ENCODE measurements at places on chromosomes 4 and X. TPM values are rescaled to one million over a fixed set of nuclear protein-coding genes. Genes with fewer than 3 reads are reported as not detected.
A peak's percentile ranks its signal among the peaks of the same experiment; 100 is the strongest.

DNA sequence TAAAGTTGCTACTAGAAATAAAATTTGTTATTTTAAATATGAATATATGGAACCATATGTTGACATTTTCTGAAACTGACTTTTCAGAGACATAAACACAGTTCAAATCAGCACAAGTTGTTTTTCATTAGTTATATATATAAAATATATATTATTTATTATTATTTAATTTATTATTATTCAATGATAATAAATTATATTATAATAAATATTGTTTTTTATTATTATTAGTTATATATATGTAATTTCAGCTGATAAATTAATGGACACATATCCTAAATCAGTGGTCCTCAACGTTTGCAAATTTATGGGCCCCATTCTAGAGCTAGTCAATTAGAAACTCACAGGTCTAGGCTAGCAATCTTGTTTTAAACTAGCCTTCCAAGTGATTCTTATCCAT is 809.3 kb downstream of the C4orf33 start:
- DNase-seq: no peak

DNA sequence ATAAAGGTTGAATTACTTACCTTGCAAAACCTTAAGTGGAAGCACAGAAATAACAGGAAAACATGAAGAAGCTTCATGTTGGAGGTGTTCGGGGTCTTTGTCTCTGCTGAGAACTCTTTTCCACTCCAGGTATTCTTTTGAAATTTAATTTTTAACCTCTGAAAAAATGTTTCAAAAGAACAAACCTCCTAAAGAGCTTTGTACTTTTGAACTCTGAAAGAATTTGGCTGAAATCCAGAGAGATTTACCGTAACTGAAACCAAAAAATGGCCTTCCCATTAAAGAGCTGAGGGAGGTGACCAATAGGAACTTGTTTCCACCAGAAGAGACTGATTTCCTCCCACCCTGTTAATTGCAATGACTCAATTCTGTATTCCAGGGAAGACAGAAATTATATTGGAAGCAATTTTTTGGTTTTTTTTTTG is at the start of gene CFI:
Gene CFI (minus strand): TSS at position 105 of the 425 bp plus-strand sequence. CDS start 28 bp downstream, at position 77.
- DNase-seq: no peak

DNA sequence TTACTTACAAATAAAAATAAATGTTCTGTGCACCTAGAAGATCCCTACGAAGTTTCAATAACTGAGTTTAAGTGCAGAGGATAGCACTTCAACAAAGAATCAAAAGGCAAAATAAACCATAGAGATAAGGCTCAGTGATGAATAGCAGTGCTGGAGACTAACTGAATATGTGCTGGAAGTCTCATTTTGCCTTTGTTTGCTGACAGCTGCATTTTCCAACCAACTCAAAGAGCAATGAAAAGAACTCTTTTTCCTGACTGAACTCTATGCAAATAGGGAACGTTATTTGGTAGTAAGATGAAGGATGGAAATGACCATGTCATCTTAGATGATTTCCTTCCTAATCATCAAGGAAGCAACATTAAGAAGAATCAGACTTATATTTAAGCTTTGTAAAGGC is 32.7 kb upstream of the ADH7 start:
- DNase-seq: no peak

DNA sequence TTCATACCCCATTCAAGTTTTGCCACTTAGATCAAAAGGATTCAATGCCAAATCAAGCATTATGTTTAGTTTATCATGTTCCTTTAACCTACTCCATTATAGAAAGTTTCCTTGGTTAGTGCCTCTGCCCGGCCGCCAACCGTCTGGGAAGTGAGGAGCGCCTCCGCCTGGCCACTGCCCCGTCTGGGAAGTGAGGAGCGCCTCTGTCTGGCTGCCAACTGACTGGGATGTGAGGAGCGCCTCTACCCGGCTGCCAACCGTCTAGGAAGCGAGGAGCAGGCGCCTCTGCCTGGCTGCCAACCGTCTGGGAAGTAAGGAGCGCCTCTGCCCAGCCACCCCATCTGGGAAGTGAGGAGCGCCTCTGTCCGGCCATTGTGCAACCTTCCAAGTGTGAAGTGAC is 36.3 kb upstream of the PDGFRA start:
- peak; percentile 86 for DNase-seq

- DNase-seq: no peak
These were observed 85.4 kb downstream of the RPS3A start for GRCh38 chr4:151184523-151185458.

GJB1 gene
- not detected for total RNA-seq

GRCh38 chr4:109044431-109044830 is 258.0 kb downstream of the COL25A1 start:
- no peak for DNase-seq

DNA sequence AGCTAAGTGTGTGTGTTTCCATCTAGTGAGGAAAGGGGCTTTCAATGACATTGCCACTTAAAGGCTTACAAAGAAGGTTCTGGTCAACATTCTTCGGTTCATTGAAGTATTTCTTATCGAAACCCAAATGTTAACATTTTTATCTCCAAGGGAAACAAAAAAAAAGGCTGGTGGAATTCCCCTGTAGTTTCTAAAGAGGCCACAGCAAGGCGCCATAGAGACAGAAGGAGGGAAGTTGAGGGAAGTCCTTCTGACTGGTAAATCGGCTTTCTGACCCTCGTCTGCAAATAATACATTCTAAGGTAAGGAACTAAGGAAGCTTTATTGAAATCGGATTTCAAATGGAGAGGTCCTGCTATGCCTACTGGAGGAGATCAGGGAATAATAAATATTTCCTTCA is 1.7 kb upstream of the ZFP42 start:
- no peak for DNase-seq

ATP5ME gene
- 210 TPM for total RNA-seq

GRCh38 chrX:9164086-9164485 is 130.2 kb upstream of the FAM9B start:
- DNase-seq: no peak

TCEAL6 gene
- total RNA-seq: not detected

CT55 gene
- not detected for total RNA-seq

GRCh38 chrX:42540146-42540545 is 237.8 kb downstream of the PPP1R2C start:
- no peak for DNase-seq

SLC4A4 gene
- 5.5 TPM for total RNA-seq

- DNase-seq: no peak
These were observed 108.1 kb upstream of the IQCM start for GRCh38 chr4:149923736-149924135.

- no peak for DNase-seq
These were observed 77.4 kb downstream of the PLAC1 start for GRCh38 chrX:134580907-134581306.

DNA sequence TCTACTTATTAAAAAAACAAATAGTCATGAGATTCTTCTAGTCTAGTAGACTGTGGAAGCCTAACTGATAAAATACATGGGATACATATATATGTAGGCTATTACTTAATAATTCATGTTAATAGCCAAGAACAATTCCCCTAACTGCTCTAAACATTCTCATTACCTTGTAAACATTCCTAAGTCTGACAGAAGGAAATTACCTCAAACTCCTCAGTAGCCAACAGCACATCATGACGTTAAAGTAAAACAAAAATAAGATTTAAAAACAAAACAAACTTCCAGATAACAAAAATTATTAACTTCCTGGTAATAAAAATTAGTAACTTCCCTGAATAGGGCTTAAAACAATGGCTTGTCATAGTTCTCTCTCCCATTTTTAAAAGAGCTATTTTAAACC is 109.2 kb downstream of the WDFY3 start:
- no peak for DNase-seq

DNA sequence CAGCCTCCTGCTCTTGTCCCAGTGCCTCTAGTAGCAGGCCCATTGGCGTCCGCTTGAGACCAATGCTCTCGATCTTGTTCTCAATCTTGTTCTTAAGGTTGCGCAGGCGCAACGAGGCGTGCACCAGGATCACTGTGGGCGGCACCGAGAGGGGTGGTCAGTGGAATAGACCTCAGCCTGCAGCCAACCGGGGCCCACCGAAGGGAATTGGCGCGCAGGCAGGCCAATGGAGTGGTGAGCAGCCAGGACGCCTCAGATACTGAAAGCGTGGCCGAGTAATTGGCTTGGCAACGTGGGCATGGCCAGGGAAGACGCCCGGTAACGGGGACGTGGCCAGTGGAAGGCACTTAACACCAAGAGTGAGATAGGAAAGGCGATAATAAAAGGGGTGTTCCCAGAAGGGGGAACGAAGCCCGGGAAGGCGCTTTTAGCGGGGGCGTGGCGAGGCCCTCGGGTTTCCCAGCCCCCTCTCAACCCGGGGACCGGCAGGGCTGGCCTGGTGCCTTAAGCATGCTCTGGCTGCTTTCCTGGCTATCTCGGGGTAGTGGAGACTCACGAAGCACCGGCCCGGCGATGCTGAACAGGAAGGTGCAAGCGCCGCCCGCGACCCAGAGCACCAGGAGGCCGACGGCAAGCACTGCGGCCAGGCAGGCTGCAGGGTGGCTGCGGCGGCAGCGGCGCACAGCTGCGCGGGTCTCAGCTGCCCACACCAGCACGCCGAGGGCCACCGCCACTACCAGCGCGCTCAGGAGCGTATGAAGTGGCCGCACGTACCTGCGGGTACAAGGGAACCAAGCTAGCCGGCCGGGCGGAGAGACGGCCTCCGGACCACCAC is 1.7 kb downstream of the PRAF2 start:
- DNase-seq: no peak

DNA sequence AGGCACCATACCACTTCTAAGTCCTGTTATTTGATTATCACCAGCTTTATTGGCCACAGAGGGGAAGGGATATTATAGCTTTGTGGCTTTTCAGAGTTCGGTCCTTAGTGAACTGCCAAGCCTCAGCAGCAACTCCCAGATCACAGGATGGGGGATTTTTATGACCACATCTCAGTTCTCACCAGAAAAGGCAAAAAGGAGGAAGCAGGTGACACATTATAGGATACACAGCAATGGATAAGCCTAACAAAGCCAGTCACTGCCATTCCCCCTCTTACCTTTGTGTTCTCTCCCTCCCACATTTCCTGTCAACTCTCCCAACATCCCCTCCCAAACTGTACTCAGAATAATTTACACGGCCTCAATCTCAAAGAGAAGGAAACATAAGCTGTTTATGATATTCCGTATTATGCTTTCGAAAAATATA is 142.8 kb downstream of the MGST2 start:
- DNase-seq: no peak

- no peak for DNase-seq
These were observed 24.0 kb downstream of the CDKN2AIP start for GRCh38 chr4:183468210-183469095.

GRCh38 chr4:27714073-27714472 is 853.4 kb downstream of the STIM2 start:
- no peak for DNase-seq

DNA sequence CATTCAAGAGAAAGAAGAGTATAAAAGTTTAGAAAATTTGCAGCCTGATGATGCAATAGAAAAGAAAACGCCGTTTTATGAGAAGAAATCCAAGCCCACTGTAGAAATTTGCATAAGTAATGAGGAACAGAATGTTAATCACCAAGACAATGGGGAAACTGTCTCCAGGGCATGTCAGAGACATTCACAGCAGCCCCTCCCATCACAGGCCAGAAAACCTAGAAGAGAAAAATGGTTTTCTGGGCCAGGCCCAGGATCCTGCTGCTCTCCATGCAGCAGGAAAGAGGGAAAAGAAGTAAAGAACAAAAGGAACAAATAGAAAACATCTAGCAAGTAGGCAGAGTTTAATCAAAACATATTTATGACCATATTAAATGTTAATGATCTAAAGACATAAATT is 119.0 kb downstream of the ANKRD50 start:
- no peak for DNase-seq

GRCh38 chr4:2066571-2067445 is 7.7 kb downstream of the NAT8L start:
- DNase-seq: no peak

PCDH7 gene
- total RNA-seq: 0.93 TPM

LEF1 gene
- 3.1 TPM for total RNA-seq

GRCh38 chr4:76589402-76589801 is 154.4 kb downstream of the SHROOM3 start:
- DNase-seq: no peak

CTAG1B gene
- total RNA-seq: not detected

DNA sequence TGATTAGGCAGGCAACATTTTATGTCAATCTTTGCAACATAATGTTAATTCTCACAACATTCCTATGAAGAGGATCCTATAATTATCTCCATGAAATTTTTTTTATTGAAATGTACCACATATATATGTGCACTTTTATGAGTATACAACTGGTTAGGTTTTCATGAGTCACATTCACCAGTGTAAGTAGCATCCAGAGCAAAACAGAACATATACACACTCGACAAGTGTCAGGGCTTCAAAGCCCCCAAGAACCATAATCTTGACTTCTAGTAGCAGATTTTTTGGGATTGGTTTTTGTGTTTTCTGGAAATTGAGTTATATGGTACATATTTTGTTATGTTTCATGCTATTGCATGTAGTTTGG is 62.4 kb downstream of the ARHGAP10 start:
- no peak for DNase-seq

GRCh38 chr4:1959104-1959384 is 49.7 kb downstream of the NELFA start:
- DNase-seq: no peak

DNA sequence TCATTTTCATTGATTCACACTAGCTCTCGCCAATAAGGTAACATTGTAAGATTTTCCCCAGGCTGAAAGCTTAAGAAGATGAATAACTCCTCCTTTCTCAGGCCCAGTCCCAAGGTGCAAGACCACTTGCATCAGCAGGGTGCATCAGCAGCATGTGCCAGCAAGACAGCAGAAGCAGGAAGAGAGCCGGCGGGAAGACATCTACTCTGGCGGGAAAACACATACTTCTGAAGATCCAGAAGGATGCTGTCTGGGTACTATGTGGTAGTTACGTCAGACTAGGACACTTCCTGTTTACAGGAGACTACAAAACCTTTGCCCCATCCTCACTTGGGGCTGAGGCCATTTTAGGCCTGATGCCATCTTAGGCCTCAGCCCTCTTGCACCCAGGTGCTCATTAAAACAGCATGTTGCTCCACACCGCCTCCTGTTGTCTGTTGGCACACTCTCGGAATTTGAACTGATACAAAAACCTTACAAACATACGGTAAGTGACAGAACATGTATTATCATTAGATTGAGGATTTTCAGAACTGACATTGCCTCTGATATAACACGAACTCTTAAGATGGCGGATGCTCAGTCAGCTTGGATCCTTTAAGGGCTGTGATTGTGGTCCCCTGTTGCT is 886.5 kb upstream of the EPHA5 start:
- DNase-seq: no peak

DNA sequence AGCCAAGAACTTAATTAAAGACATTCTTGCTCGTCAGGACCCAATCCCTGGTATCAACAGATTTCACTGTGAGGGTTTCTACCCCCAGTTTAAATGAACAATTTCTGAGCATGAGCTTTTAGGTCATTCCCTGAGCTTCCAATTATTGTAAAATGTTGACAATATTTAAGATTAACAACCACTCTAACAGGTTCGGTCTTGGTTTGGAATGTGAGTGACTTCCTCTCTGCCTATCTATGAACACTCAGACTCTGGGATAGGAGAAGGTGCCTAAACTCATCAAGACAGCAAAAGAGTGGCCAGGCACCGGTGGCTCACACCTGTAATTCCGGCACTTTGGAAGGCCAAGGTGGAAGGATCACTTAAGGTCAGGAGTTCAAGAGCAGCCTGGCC is 82.9 kb upstream of the TMEM150C start:
- DNase-seq: no peak

- no peak for DNase-seq
These were observed 97.1 kb upstream of the USP9X start for GRCh38 chrX:40988100-40988499.

GRCh38 chr4:15794426-15794825 is 16.3 kb downstream of the CD38 start:
- no peak for DNase-seq

SUPT20HL1 gene
- total RNA-seq: not detected

GRCh38 chrX:9562851-9563250 is 98.0 kb downstream of the TBL1X start:
- DNase-seq: no peak
